Natural killer cell treated with Interleukin-12 subunit alpha and Interleukin-12 subunit beta and Interleukin-15 and Interleukin-18, amount 100 ng/mL, for 72 hours (primary cell): ENCODE measurements at places on chromosomes 6 and 20.

DNA sequence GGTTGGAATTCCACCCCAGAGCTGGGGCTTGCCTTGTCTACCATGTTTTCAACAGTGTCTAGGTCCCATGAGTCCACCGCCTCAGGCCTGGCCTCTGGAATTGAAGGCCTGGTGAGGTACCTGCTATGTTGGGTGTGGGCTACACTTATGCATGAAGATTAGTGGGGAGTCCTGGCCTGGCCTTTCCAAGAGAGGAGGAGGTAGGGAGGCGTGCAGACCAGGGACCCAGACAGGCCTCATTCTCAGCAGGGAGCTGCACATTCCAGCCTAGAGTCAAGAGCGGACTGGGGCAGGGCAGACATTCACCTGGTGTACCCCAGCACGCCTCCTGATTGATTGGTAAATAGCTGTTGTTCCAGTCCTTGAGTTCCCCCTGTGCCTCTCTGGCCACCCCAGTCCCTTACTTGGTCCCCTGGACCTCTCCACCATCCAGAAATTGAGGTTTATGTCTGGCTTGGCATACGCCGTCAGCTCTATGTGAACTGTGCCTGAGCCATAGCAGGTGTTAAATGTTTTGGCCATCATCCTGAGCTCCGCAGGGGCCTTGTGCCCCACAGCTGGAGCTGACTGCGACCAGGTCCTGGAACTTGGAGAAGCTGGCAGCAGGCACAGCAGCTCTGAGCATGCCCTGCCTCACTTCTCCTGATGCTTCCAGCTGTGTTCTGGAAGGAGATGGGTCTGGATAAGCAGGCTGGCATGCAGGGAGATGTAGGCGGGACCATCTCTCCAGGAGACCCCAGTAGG, 8.2 kb upstream of the VEGFA start:
- DNase-seq, result no peak

DNA sequence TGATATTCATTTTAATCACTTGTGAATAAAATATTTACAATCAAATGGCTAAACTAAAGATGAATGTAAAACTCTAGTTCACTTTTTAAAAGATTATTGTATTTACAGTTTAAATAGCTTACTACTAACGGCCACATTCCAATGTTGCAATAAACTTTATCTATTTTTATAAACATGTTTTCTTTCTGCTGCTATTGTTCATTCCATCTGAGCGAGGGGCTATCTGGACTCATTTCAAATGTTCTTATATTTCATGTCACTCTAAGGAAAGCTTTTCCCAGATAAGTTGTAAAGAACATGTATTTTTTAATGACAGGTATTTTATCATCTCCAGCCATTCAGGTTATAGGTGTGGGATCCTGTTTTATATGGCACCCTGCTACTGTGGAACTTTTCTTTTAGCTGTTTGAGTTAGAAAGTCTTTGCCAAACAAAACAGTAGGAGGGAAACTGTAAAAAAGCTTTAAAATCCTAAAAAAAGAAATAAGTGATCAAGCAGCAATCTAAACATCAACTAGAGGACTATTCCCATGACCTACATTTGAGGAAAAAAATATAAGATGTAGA, 42.5 kb downstream of the HMGCLL1 start:
- DNase-seq, result no peak

DNA sequence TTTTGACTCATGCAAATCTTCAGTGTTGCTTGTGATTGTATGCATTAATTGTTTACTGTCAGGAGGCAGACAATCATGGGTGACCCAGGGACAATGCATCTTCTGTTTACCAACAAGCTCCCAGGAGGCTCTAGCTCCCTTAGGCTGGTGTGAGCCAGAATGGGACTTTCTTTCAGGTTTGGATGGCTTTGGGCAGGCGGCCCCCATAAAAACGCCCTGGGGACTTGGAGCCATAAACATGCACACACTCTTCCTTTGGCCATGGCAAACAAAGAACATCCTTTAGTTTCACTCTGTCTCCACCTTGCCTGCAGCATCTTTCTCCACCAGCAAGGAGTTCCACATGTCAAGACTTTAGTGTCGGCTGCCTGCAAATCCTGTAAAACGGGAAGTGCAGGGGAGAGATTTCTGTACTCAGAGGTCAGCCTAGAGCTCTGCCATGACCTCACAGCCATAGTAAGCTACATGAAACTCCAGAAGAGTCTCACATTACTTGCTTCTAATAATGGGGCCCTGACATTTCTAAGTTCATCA, 127.6 kb downstream of the MAP3K7 start:
- DNase-seq, result no peak

GRCh38 chr20:4412216-4412615, 309.5 kb upstream of the PRND start:
- DNase-seq, result no peak

DNA sequence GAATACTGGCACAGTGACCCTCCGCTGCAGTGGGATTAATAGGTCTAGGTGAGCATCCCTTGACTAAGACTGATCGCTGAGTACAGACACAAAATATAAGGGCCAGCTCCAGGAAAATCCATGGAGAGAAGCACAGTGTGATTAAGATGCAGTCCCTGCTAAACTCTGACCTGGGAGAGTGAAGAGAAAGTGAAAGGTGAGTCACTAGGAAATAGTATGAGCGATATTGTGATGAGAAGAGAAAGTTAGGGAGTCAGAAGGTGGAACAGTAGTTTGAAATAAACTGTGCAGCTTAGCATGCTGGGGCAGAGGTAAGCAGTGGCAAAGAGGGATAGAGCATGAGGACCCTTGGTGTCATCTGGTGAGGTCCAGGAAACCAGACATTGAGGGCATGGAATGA, 278.6 kb upstream of the MAP3K7 start:
- DNase-seq, result no peak

GRCh38 chr6:138956244-138956924, 31.7 kb downstream of the REPS1 start:
- DNase-seq, result no peak

GRCh38 chr20:6868861-6869260, 101.4 kb downstream of the BMP2 start:
- no peak for DNase-seq
